ENCODE measurements at places on chromosomes 1 and 21.

DNA sequence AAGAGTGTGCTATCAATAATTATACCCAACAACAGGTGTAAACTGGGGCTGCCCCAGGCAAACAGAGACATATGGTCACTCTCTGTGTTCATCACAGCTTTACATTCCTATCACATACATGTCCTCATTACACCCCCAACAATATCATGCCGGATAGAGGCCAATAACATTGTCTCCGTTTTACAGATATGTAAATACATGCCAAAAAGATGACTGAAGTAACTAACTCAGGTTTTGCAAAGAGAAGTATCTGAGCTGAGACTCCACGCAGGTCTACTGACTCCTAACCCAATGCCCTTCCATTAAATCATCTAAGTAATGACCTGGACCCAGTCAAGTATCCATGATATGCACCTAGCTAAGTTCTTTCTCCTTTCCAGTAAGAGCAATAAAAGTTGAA, 55.0 kb downstream of the JAK1 start:
- DNase-seq: no peak

DNA sequence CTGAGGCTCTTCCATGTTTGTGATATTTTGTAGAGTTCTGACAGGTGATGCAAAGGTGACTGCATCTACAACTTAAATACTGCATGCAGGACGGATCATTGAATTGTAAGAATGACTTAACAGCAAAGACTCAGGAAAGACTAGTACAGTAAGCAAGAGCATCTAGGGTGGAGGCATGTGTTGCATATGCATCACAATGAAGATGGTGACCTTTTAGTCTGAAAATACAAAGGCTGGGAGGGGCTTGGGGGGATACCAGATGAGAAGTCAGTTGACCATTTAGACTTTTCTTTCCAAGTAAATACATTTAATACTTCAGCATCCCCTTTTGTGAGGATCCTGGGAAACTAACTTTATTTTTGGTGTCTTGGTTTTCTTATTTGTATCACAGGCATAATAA, 145.5 kb downstream of the NUF2 start:
- no peak for DNase-seq

GRCh38 chr1:166600574-166600973, 238.7 kb upstream of the POGK start:
- no peak for DNase-seq

- DNase-seq: no peak
Measured at GRCh38 chr21:31910074-31910470, 37.3 kb downstream of the HUNK start.

DNA sequence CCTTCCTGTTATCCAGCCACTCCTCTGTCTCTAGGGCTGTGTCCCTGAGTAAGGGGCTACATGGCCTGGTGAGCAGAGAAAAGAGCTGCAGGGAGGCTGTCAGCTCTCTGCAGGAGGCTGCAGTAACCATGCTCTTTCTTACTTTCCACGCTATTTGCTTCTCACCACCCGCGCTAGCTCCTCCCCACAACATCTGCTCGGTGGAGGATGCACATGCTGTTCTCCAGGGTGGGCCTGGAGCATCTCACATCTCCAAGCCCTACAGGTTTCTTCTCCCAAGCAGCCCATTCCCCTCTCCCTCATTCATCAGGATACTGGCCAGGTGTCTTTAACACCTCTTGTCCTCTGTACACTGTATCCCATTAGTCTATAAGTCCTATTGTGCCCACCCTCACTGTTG, 103.8 kb downstream of the IER5 start:
- no peak for DNase-seq

DNA sequence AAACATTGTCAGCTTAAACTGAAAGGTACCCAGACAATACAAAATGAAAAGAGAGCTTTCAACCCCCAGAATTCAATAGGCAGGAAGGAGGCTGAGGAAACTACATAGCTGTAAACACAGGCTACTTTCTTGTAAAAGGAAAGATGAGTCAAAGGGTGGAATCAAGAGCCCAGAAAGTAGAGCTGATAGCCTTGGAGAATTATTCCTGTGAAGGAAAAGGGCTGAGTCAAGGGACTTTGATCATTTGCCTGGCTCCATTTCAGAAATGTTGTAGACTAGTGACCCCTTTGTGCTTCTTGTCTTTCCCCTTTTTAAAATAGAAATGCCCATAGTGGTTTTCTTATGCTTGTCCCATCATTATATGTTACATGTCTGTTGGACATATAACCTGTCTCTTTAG, 597.6 kb downstream of the ADGRL2 start:
- no peak for DNase-seq

DNA sequence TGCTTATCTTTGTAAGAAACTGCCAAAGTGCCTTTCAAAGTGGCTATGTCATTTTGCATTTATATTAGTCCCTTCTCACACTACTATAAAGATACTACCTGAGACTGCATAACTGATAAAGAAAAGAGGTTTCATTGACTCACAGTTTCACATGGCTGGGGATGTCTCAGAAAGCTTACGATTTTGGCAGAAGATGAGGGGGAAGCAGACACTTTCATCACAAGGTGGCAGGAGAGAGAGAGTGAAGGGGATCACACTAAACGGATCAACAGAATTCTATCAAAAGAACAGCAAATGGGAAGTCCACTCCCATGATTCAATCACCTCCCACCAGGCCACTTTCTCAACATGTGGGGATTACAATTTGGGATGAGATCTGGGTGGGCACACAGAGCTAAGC, 1352.0 kb upstream of the B3GALT2 start:
- no peak for DNase-seq

GRCh38 chr1:94660994-94661393, 119.4 kb upstream of the F3 start:
- DNase-seq: no peak

DNA sequence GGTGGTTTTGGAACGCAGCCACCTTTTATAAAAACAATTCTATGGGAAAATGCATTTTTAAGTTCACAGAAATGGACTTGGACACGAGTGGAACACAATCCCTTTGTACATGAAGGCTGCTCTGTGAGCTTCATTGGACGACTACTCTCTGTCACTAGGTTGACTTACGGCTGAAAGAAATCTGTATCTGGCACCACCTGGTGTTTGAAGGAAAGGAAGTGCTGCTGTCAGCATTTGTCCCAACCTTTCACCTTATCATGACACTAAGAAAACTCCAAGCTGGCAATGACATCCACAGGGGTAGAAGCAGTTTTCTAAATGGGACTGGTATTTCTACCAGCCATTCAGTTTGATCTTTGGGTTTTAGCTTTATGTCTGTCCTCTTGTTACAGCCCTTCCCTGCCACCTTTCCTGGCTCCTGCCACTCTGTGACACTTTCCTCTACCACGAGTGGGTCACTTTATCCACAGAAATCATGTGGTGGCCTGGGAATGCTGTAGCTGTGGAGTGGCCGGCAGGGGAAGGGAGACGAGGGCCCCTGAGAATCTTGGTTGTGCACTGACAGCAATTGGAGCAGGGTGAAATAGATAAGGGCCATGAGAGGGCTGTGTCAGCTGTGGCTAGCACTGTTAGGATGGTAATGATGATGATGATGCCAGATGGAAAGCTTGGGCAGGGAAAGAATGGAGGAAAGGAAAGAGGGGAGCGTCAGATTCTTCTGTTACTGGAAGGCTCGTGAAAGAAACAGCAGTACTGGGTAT, 85.2 kb downstream of the TBX19 start:
- no peak for DNase-seq

DNA sequence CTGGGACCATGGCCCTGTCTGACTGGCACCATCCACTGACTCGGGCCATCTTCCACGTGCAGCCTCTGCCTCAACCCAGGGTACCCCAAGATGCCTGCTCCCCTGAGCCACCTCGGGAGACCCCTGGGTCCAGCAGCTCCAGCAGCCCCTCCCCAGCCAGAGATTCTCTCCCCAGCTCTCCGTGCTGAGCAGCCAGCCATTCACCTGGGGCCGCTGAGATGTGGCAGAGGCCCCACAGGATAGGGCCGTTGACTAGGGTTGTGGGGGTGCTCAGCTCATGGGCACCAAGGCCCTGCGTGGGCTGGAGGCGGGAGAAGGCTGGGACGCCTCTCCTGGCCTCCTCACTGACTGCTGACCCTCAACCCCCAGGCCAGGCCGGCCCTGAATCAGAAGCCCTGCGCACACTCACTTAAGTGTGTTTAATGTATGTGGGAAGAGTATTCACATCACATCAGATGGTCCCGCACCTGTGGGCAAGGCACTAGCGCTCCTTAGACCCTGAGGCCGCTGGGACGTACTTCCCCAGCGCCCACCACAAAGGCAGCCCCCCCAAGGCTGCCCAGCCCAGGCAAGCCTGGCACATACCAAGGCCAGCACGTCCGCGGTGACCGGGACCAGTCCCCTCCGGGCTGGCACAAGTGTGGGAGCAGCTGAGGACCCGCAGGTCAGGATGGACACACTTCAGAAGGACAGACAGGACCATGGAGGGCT, 27.8 kb downstream of the SLC19A1 start:
- DNase-seq: no peak
